ENCODE measurements at places on chromosomes 11 and 22.

GRCh38 chr11:73401217-73401923 is 25.2 kb downstream of the RELT start:
- no peak for DNase-seq

DNA sequence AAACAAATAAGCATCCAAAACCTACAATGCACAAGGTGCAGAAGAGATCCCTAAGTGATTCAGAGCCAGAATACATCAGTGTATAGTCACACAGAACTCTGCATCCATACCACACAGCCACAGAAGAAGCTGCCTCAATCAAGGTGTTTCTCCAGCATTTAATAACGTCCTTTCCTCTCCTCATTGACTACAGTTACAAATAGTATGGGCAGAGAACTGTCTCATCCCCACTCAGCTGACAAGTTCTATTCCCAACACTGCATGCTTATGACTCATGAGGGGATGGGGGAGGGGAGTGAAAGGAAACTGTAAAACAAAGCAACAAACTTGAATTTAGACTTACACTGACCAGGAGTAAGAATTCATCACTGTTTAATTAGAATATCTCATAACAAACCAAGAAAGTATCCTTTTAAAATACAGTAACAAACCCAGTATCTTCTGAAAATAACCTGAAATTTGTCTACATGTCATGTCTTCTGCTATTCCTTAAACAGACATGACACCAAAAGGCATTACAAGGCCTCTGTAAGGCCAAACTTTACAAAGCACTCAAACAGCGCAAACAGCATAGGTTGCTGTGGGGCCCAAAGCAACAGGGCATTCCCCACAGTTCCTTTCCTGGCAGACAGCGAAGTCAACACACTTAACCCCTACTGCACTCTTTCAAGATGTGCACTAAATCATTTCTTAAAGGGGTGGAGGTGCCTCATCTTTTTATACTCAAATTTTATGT is 29.3 kb downstream of the CELF1 start:
- no peak for DNase-seq

DNA sequence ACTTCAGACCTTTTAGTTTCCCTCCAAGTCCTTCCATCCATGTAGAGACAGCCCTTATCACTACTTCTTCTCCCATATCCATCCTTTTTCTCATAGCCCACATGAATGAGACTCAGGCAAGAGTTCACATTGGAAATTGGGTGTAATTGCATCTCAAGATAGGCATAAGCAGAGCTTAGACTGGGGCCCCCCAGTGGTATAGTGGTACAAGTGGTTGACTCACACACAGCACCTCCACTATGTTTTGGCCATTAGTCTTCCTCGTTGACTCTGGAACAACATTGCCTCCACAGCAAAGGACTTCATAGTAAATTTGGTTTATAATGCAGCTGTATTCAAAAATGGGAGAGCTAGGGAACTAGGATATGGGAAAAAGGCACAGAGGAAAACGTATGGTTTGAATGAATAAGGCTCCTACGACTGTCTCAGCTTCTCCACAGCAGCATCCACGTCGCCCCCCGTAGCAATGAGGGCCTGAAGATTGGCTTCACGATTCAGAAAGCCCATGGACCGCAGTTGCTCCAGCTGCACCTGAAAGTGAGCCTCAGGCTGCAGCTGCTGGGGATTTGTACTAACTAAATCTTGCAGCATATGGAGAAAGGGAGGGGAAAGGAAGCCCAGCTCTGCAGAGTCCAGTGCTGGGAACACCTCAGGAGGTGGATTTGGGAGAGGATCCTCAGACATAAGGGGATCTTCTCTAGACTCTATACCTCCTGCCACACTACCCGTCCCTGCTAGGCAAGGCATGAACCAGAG is 2.4 kb downstream of the UBQLN3 start:
- no peak for DNase-seq

DNA sequence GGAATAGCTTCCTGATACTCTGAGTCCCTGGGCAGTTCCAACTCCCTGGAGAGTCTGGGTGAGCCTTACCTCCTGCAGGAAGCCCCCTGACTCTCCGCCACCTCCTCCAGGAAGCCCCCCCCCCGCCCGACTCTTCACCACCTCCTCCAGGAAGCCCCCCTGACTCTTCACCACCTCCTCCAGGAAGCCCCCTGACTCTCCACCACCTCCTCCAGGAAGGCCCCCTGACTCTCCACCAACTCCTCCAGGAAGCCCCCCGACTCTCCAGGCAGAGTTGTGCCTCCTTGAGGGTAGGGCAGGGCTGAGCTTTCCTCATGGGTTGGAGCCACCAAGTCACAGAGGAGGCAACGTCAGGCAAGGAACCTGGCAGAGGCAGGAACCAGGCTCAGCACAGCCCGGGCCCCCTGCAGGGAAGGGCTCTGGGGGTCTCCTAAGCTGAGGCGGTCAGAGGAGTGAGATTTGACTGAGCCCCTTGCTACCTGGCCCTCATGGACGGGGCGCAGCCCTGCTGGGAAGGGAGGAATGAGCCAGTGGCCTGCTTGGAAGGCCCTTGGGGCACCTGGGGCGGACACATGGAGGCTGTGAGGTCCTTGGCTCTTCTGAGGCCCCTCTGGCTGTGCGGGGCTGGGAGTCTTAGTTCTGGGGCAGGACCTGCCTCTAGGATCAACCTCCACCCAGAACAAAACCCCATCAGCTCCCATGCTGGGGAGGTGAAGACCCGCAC is 18.1 kb downstream of the MRGPRG start:
- DNase-seq = no peak

GRCh38 chr22:24542641-24543040 is 12.3 kb downstream of the GUCD1 start:
- no peak for DNase-seq

- no peak for DNase-seq
These were observed 305.5 kb downstream of the DDX10 start for GRCh38 chr11:108970221-108970991.

DNA sequence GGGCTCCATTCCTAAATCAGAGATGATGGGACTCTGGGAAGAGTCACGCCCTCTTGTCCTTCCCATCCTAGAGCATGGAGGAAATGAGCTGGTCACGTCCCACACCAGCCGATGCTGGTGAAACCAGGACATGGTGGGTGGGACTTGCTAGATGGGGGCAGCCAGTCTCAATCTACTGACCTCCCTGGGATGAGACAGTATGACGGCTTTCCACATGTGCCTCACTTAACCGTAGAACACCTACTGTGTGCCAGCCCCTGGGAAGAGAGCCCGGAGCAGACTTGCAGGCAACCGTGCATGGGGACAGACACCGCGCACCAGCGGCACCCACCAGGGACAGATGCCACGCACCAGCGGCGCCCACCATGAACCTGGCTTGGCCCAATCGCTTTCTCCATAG is 3.8 kb downstream of the OSBPL5 start:
- no peak for DNase-seq

GRCh38 chr11:108835624-108836023 is 170.8 kb downstream of the DDX10 start:
- no peak for DNase-seq

GRCh38 chr11:827897-828192 is at the start of gene CRACR2B:
TSS of gene CRACR2B (plus strand) at chr11:827919. CDS start at chr11:828608, 689 bp downstream.
- no peak for DNase-seq

- DNase-seq = no peak
These were observed 30.6 kb downstream of the RRP7A start for GRCh38 chr22:42489000-42489399.

GRCh38 chr11:126793596-126793995 is 207.0 kb downstream of the KIRREL3 start:
- no peak for DNase-seq

DNA sequence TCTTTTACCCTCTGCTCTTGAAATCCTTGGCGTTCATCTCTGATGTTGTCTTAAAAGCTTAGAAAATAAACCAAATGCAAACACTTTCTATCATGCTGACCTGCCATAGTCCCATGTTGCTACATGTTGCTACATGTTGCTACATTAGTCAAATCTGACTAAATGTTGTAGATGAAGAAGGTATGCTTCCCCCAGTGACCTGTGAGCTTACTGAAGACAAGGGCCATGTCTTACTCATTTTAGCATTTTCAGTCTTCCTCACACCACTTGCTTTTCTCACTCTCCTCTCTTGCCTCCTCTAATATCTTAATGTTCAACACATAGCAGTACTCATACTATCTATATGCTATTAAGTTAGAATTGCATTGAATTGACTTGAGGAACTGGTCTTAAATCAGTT is 346.4 kb upstream of the MTNR1B start:
- no peak for DNase-seq

All from activated T-helper 9 cell treated with anti-CD3 and anti-CD28 coated beads, Interleukin-2, amount 50 U/mL, for 16 hours (primary cell).